ENCODE measurements at places on chromosomes 13 and 19.
A peak's percentile ranks its signal among the peaks of the same experiment; 100 is the strongest.

GRCh38 chr19:907183-907853 lies 5.7 kb downstream of the R3HDM4 start:
- no peak for DNase-seq

GRCh38 chr19:49997709-49998108 lies 27.5 kb downstream of the VRK3 start:
- peak; percentile 32 for DNase-seq

GRCh38 chr13:31986676-31987470 lies 44.7 kb upstream of the FRY start:
- no peak for DNase-seq

GRCh38 chr13:99636728-99637353 lies 135.6 kb downstream of the TM9SF2 start:
- DNase-seq = no peak

DNA sequence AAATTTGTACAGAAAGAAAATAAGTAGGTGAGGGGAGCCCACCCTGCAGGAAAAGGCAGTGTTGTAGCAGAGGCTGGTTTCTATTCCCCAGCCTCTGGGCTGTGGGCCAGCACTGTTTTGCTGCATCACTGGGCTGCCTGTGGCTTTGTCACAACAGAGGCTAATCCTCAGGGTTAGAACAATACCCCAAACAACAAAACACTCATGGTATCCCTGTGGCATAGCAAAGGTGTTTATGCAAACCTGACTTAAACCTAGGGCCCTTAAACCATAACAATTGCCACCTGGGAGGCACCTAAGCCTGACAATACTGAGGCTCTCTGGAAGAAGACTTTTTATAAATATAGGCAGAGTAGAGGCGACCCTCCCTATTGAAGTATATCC lies 314.7 kb downstream of the OLFM4 start:
- no peak for DNase-seq

DNA sequence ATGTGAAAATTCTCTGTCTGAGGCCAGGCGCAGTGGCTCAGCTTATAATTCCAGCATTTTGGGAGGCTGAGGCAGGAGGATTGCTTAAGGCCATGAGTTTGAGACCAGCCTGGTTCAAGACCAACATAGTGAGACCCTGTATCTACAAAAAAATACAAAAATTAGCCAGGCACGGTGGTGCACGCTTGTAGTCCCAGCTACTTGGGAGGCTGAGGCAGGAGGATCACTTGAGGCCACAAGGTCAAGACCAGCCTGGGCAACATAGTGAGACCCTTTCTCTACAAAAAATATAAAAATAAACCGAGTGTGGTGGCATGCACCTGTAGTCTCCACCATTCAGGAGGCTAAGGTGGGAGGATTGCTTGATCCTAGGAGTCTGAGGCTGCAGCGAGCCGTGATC lies 2.2 kb upstream of the FCGBP start:
- no peak for DNase-seq

DNA sequence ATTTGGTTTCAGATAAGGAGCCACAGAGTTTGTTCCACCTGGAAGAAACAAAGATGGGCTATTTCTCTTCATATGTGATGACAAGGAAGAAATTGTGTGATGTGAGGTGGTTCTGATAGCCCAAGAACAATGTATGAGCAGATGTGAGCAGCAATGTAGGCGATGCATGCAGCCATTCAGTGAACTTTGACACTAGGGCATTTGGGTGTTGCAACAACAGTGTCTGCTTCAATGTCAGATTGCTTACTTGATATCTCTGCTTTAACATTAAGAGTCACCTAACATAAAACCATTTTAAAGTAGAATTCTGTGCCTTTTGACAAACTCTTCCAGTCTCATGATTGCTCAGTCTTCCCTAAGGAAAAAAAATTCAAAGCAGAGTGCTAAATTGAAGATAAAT lies 865.4 kb downstream of the SLITRK6 start:
- no peak for DNase-seq

DNA sequence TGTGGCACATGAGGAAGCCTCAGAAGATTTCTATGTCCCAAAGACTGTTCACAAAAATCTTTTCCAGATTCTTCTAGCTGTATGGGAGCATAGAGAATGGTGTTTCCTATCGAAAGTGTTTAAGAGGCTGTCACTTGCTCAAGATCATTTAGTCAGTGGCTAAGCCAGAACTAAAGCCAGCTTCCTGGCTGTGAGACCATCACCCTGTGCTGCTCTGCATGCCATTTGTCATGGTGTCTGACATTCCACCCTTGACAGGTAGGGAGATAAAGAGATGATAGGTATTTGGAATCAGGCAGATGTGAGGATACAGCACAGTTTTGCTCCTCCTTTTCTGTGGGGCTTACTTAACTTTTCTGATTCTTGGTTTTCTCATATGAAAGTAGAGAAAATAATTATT lies 177.3 kb downstream of the DNAJC15 start:
- DNase-seq = no peak

- DNase-seq = no peak
Measured at GRCh38 chr19:18193388-18194180, 566 bp downstream of the MPV17L2 start.

GRCh38 chr13:69856331-69856730 lies 251.3 kb upstream of the ATXN8OS start:
- no peak for DNase-seq

GRCh38 chr13:98173431-98174152 lies 3.5 kb downstream of the RNF113B start:
- DNase-seq = no peak

DNA sequence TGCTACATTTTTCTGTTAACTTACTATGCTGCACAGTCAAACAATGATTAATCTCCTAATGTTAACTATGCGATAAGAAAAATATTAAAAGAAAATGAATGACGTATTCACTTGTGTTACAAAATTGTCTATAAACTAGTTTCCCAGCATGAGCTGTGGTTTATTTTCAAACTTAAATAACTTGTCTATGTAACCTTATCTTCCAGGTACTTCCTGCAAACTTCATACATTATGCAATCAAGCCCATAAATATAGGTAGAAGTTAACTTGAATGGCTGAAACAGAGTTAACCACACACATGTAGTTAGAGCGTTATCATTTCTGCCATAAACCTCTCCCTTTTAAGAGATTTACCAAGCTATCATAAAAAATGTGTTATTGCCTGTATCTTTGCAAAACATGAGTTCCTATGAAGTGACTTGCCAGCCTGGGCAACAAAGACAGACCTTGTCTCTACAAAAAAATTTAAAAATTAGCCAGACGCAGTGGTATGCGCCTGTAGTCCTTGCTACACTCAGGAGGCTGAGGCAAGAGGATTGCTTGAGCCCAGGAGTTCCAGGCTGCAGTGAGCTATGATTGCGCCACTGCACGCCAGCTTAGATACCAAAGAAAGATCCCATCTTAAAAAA lies 17.7 kb upstream of the KLF5 start:
- no peak for DNase-seq

DNA sequence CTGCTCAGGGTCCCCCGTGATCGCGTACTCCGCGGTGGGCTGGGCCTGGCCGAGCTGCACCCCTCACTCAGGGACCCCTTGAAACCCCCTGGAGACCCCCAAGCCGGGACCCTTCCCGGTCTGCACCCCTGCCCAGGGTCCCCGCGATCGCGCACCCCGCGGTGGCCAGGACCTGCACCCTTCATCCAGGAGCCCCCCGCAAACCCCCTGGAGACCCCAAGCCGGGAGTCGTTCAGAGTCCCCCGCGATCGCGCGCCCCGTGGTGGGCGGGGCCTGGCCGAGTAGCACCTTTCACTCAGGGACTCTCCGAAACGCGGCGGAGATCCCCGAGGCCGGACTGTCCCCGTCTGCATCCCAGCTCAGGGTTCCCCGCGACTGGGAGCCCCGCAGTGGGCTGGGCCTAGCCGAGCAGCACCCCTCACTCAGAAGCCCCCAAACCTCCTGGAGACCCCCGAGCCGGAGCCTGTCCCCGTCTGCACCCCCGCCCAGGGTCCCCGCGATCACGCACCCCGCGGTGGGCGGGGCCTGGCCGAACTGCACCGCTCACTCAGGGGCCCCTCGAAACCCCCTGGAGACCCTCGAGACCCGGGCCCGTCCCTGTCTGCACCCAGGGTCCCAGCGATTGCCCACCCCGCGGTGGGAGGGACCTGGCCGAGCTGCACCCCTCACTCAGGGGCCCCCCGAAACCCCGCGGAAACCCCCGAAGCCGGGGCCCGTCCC lies 748 bp downstream of the LMNB2 start:
- peak; percentile 56 for DNase-seq

DNA sequence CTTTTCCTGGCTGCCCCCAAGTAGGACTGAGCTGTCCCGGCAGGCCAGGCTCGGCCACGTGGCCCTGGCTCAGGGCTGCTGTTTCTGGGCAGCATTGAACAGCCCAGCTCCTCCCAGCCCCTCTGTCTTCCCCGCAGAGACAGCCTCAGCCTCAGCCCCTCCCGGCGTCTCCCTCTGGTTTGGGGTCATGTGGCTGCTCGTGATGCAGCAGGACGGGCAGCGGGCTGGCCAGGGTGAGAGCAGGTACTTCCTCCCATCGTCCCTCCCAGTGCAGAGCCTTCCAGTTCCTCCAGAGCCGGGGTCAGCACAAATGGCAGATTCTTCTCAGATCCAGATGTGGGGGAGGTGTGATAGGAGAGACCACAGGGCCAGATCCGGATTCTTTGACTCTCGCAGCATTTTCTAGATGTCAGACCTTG lies 114.6 kb downstream of the KDM4B start:
- DNase-seq = no peak

DNA sequence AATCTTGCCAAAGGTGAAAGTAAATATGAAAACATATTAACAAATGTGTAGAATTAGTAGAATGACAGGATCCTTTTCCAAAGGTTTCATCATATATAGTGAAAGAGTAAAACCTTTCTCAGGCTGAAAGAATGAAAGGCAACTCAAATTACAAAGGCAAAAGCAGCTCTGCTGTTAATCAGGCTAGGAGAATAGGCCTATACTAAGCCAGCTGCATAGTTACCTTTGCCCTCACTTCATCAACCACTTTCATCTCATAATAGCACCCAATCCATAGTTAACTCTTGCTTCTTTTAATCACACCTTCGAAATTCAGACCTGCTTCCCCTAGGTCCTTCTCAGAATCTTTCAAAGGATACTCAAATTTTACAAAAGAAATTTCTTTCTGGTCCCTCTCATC lies 1167.6 kb upstream of the ATXN8OS start:
- no peak for DNase-seq

- no peak for DNase-seq
Measured at GRCh38 chr13:100854006-100854405, 179.4 kb upstream of the TMTC4 start.

GRCh38 chr13:92547266-92547665 lies 679.3 kb upstream of the GPC6 start:
- DNase-seq = no peak

- no peak for DNase-seq
Measured at GRCh38 chr19:588741-589692, 664 bp upstream of the HCN2 start.

- no peak for DNase-seq
Measured at GRCh38 chr19:29841559-29842367, 30.0 kb downstream of the CCNE1 start.

DNA sequence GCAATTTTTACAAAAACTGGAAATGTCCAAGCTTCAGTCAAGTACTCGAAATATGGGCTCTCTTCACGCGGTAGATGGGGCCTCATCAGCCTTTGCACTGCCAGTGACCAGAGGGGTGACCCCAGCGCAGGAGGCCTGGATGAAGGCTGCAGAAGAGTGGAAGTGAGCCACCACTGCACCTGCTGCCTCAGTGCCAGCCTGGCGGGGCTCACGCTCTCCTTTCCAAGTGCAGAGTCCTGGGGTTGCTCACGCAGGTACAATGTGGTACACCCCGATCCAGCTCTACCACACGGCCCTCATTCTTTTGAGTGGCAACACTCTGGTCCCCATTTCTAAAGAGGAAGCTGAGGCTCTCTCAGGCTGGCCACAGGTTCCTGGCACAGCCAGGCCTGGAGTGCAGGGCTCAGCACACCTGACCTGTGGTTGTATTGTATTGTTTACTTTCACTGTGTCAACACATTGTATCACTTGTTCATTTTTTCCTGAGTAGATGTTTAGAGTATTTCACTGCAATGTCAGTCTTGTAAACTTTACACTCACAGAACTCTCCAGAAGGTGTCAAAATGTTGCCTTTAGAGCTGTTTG lies 97.3 kb upstream of the SOX1 start:
- DNase-seq = no peak

DNA sequence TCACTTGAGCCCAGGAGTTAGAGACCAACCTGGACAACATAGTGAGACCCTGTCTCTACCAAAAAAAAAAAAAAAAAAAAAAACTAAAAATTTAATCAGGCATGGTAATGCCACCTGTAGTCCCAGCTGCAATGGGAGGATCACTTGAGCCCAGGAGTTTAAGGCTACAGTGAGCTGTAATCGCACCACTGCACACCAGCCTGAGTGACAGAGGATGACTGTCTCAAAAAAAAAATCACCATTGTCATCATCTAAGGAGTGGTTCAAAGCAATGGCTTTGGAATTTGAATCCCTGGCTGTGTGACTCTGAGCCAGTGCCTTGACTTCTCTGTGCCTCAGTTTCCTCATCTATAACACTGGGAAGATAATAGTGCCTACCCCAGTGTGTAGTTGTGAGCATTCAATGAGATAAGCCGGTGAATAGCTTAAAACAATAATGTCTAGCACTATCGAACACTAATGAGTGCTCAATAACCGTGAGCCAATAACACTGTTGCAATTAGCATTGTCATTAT lies 11.5 kb downstream of the IGSF23 start:
- no peak for DNase-seq

DNA sequence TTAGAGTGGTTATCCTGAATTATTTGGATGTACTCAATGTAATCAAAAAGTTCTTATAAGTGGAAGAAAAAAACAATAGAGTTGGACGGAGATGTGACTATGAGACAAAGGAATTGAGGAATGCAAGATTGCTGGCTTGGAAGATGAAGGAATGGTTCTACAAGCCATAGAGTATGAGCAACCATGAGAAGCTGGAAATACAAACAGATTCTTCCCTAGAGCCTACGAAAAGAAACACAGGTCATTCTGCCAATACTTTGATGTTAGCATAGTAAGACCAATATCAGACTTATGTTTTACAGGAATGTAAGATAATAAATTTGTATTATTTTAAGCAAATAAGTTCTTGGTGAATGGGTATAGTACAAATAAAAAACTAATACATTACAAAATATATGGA lies 249.2 kb downstream of the DIAPH3 start:
- no peak for DNase-seq

DNA sequence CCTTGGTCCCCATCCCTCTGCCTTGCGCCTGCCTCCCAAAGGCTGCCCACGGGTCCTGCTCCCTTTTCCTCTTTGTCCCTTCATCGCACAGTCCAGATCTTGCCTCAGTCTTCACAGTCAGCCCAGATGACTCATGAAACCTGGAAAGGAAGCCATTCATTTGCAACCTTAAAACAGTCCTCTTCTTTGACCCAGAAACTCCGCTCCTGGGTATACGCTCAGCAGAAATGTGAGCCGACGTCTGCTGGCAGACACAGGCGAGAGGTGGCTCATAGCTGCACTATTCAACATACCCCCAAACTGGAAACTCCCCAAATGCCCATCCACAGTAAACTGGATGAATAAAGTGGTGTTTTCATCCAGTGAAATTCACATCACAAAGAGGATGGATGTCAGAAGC lies 13.6 kb upstream of the PEPD start:
- DNase-seq = no peak

All from CD4-positive, alpha-beta T cell treated with Interleukin-4 for 1 hour (primary cell).